ENCODE measurements at places on chromosomes 11 and 22.

GRCh38 chr11:57638811-57639320 lies 10.8 kb downstream of the YPEL4 start:
- no peak for DNase-seq

- DNase-seq: no peak
These were observed 11.7 kb upstream of the SOX10 start for GRCh38 chr22:37996079-37996478.

GRCh38 chr11:68025047-68025446 lies 5.4 kb upstream of the NDUFS8 start:
- no peak for DNase-seq

GRCh38 chr11:70547821-70548670 lies 149.7 kb downstream of the CTTN start:
- no peak for DNase-seq

- peak; percentile 7 for DNase-seq
These were observed 1.6 kb upstream of the BRSK2 start for GRCh38 chr11:1387961-1388762.

- no peak for DNase-seq
These were observed 477.6 kb downstream of the SOX6 start for GRCh38 chr11:15878756-15879155.

- no peak for DNase-seq
These were observed 179.1 kb upstream of the MTNR1B start for GRCh38 chr11:92790366-92790765.

GRCh38 chr22:43446037-43446803 lies 34.4 kb downstream of the MPPED1 start:
- DNase-seq: no peak

- DNase-seq: no peak
These were observed 912 bp downstream of the VPS51 start for GRCh38 chr11:65096926-65097325.

GRCh38 chr11:73271936-73272679 lies at the start of gene P2RY6:
TSS of gene P2RY6 (plus strand) at chr11:73272338. CDS start at chr11:73296519, 24,181 bp downstream.
- DNase-seq: peak; percentile 83

DNA sequence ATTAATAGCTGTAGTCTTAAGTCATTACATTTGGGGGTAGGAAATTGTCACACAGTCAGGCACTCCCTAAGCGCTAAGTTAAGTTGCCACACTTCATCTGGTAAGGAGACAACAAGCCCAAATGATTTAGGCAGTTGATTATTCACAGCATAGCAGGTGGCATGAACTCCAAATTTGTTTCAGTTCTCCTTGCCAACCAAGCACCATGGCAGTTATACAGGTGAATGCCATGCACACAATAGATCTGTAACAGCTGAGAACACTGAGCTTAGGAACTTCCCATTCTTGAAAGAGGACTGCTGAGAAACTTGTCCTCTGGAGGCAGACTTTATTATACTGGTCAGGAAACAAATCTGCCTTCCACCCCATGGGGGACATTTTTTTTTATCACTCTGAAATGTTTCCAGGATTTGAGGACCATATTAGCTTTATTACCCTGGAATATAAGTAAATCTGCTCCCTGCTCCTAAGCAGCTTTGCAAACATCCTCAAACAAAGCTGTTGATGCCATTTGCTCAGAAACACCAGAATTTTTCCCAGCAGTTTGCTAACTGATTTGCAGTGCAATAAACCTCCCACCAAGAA lies 5.1 kb upstream of the INTS4 start:
- no peak for DNase-seq

- DNase-seq: peak; percentile 55
These were observed 35.2 kb downstream of the LRFN4 start for GRCh38 chr11:66891851-66892660.

GRCh38 chr11:3044004-3044403 lies 13.2 kb downstream of the CARS1 start:
- DNase-seq: no peak

DNA sequence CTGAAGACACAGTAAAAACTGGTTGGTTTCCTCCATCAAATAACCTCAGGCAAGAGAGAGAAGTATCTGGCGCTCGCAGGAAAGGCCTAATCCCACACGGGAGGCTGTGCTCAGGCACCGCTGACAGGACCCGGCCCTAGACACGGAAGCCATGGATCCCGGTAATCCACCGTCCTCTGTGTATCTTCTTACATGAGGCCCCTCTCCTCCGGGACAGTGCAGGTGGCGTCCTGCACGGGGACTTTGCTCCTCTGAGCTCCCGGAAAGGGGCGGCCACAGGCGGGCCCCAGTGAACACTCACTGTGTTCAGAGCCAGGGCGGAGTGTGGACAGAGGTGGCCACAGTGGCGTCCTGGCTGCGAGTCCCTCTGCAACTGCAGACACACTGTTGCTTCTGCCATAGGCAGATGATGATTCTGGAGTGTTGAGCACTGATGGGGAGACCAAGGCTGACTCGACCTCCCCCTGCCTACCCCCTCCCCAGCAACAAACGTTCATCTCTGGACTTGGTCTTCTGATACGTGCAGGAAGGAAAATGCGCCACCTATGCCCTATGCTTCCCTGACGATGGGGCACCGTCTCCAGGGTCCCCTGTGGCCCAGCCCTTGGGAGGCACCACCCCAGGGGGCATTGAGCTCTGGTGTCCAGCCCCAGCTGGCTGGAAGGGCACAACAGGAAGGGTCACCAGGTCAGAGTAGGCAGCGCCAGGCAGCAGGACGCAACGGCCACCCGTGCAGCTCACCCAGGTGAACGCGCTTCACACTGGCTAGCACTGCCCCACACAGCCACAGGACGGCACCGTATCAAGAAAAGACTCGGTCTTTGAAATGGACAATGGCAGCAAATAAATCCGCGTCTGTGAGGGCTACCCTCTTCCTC lies 95.7 kb downstream of the TRMU start:
- DNase-seq: no peak

- DNase-seq: no peak
These were observed 10.9 kb upstream of the MFNG start for GRCh38 chr22:37497062-37497599.

GRCh38 chr11:94201004-94201465 lies 72.4 kb downstream of the PANX1 start:
- DNase-seq: no peak

- no peak for DNase-seq
These were observed 7.5 kb downstream of the CTTN start for GRCh38 chr11:70405679-70406395.

- no peak for DNase-seq
These were observed 38.5 kb upstream of the NUP50 start for GRCh38 chr22:45125188-45125587.

DNA sequence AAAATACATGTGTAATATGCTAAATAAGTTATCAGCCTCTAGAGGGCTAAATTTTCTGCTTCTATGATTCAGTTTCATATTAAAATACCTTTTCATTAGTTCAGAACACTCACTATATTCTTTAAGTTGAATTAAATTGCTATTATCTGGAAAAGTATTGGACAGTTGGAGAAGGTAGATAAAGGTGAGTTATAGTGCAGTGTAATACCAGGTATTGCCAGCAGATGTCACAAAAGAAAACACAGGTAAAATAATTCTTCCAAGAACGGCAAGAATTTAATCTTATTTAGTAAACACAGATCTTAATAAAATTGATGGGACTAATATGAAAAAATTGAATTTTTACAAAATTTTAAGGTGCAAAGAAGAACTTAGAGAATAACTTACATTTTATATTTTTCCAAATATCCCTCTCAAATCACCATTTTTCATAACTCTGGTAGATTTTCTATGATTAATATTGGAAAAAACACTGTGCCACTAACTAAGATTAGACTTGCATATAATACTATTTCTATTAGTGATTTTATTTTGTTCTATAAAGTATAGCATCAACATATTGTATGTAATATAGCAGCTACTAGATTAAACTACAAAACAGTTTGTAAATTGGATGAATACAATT lies 1.7 kb upstream of the LRRC4C start:
- peak; percentile 1 for DNase-seq

GRCh38 chr11:93199616-93200015 lies 1.8 kb upstream of the SLC36A4 start:
- DNase-seq: peak; percentile 61

- DNase-seq: no peak
These were observed 53.0 kb downstream of the KREMEN1 start for GRCh38 chr22:29125844-29126243.

DNA sequence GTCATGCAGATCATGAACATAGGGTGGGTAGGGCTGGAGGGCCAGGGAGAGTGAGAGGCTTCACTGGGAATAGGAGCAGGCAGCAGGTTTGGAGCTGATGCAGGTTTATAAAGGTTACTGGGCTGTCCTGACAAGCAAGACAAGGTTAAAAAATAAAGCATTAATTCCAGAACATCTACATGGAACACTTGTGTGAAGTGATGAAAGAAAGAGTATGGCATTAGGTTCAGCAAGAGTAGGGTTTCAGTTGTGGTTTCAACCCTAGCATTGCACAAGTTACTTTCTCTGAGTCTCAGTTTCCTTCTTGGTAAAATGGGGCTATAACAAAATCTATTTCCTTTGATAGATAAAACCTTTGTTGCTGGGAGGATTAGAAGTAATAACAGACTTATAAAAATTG lies 114.6 kb upstream of the SESN3 start:
- no peak for DNase-seq

DNA sequence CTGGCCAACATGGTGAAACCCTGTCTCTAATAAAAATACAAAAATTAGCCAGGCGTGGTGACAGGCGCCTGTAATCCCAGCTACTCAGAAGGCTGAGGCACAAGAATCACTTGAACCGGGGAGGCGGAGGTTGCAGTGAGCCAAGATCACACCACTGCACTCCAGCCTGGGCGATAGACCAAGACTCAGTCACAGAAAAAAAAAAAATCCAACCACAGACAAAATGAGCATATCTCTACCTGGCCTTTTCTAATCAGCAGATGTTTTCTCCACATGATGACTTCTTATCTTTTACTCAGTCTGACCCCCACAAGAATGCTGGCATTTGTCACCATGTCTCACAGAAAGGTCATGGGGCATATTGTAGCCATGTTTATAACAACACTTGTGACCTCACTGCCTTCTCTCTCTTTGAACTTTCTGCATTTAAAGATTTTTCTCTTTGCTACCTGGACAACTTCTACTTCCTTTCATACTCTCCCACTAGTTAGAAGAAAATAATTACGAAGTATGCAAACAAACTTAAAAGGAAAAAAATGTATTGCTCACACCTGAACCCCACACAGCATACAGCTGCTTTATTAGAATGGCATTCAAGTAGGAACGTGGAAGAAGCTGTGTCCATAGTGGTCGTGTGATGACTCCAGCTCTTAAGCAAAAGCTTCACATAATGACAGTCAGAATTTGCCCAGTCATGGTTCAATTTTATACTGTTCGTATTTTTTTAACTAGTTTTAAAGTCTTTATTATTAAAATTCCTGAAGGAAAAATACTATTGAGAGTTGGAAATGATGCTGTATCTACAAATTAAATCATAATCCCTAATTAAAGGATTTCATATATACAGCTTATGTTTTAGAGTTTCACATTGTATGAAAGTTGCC lies 65.4 kb downstream of the ZC3H12C start:
- no peak for DNase-seq

- DNase-seq: no peak
These were observed 502.1 kb downstream of the MN1 start for GRCh38 chr22:27299181-27300085.

- no peak for DNase-seq
These were observed 20.6 kb downstream of the FLRT1 start for GRCh38 chr11:64056213-64056785.

GRCh38 chr11:114784216-114784615 lies 105.9 kb downstream of the NXPE2 start:
- no peak for DNase-seq

- DNase-seq: no peak
These were observed 20.0 kb downstream of the MAML2 start for GRCh38 chr11:96322775-96323641.

DNA sequence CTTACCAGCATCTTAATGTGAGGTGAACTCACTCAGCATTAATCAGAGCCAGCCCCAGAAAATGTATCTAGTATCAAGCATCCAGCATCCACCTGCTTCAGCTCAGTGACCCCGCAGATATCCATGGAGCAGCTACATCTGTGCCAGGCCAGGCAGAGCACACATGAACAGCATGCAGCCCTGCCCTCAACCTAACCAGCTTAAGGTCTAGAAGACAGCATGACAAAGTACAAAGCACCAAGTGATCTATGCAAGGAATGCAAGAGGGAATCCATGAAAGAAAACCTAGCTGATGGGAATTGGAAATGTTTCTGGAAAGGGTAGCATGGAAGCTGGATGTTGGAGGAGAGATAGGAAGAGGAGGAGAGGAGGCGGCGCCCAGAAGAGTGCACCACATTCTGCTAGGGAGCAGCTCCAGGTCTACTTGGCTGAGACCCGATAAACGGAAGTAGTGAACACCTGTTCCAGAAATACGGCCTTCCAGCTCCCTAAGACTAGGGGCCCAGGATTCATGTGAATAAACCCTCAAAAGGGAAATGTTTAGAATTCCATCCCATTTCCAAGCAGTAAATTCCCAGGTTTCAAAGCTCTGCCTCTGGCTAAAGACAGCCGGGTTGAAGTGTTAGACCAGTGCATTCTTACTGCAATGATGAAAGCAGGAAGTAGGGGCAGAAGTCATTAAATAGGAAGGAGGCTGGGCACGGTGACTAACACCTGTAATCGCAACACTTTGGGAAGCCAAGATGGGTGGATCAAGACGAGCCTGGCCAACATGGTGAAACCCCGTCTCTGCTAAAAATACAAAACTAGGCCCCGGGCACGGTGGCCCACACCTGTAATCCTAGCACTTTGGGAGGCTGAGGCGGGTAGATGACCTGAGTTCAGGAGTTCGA lies 23.5 kb upstream of the L3MBTL2 start:
- DNase-seq: peak; percentile 67
